ENCODE measurements at places on chromosomes 4 and X.

GRCh38 chrX:129347291-129347690 is 176.0 kb downstream of the SMARCA1 start:
- no peak for DNase-seq

DNA sequence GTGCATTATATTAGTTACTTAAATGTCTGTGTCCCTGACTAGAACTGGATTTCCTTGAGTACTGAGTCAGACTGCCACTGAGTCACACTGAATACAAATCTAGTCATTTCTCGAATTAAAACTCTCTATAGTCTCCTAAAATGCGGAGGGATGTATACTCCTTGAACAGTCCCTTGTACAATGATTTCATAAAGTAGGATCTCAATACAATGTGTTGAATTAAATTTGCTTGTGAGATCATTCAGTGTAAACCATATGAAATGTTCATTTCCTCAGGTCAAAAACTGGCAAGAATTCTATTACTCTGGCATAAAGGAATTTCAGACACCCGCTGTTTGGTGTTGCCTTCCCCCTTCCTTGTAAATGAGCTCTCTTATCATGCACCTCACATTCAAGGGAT is 17.5 kb upstream of the FAM241A start:
- no peak for DNase-seq

- DNase-seq: no peak
Measured at GRCh38 chr4:24321131-24321530, 263.2 kb downstream of the DHX15 start.

GRCh38 chrX:139905051-139905450 is 27.8 kb downstream of the ATP11C start:
- no peak for DNase-seq

- no peak for DNase-seq
Measured at GRCh38 chr4:10285028-10285427, 168.4 kb upstream of the WDR1 start.

DNA sequence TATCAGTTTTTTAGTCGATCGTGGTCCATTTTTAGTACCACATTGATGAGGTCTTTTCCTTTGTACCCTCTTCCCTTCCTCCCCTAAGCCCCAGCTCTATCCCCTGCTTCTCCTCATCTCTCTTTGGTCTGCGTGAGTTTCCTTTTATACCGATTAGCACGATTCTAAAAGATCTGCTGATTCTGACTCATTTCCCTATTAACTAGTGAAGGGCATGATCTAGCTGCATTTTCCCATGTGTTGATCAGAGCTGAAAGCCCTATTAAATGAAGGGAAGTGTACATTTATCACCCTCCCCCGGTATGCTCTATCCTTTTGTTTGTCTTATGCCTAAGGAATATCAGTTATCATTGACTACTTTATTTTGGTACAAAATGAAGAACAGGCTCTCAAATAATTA is 181.7 kb upstream of the NPY2R start:
- DNase-seq: no peak

DNA sequence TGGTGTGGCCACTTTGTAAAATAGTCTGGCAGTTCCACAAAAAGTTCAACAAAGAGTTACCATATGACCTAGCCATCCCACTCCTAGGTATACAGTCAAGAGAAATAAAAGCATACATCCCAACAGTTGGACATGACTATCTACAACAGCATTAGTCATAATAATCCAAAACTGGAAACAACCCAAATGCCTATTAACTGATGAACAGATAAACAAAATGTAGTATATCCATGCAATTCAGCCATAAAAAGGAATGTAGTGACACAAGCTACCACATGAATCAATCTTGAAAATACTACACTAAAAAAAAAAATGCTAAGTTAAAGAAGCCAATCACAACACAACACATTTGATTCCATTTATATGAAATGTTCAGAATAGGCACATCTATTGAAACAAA is 16.1 kb downstream of the MED14 start:
- no peak for DNase-seq

DNA sequence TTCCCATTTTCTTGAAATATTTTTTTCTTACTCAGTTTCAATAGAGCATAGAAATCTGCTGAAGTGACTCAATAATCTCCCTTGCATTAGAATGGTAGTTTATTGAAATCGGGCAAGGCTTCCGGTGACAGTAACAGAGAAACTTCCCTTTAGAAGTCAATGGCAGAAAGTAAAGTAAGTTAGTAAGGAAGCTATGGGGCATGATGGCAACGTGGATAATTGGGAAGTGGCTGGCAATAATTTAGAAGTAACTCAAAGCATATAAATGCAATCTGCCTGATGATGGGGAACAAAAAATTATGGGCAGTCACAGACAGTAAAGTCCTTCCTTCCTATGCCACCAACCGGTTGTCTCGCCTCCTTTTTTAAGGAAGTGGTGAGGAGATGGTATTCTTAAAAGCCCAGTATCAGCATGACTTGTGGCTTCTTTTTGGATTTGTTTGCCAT is 7.6 kb downstream of the CYBB start:
- DNase-seq: no peak

DNA sequence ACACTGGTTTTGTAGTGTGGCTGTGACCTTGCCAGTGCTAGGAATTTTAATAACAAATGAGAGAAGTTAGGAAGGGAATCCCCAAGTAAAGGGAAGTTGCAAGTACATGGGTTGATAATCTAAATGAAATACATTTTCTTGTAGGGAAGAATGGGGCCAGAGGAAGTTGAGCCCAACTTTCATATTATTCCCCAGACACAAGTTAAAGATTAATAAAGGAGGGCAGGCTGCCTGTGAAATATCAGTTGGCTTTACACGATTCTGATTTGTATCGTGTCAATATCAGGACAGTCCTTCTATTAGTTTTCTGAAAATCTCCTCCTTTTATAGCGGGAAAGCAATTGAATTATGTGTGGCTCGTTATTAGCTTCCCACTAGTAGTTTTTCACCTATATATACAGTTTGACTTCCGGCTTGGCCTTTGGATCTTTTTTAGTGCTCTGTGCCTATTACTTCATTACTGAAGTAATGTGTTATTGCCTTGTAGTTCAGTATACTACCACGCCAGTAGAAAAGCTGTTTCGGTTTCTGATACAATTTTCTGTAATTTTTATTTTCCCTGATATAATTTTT is 1.7 kb downstream of the PDLIM5 start:
- no peak for DNase-seq

- peak; percentile 42 for DNase-seq
Measured at GRCh38 chr4:26206339-26206738, 114.5 kb upstream of the RBPJ start.

- no peak for DNase-seq
Measured at GRCh38 chrX:72716766-72717165, 2.7 kb upstream of the PHKA1 start.
